Stimulated activated CD8-positive, alpha-beta memory T cell treated with anti-CD3 and anti-CD28 coated beads, Interleukin-15, amount 100 ng/mL, for 48 hours (primary cell): ENCODE measurements at places on chromosomes 16 and 17.

GRCh38 chr16:69936252-69936651, 14.9 kb upstream of the CLEC18A start:
- DNase-seq = no peak

GRCh38 chr17:2562162-2562858, 31.1 kb upstream of the PAFAH1B1 start:
- no peak for DNase-seq

- DNase-seq = no peak
Measured at GRCh38 chr16:23570992-23571632, 13.6 kb downstream of the UBFD1 start.

DNA sequence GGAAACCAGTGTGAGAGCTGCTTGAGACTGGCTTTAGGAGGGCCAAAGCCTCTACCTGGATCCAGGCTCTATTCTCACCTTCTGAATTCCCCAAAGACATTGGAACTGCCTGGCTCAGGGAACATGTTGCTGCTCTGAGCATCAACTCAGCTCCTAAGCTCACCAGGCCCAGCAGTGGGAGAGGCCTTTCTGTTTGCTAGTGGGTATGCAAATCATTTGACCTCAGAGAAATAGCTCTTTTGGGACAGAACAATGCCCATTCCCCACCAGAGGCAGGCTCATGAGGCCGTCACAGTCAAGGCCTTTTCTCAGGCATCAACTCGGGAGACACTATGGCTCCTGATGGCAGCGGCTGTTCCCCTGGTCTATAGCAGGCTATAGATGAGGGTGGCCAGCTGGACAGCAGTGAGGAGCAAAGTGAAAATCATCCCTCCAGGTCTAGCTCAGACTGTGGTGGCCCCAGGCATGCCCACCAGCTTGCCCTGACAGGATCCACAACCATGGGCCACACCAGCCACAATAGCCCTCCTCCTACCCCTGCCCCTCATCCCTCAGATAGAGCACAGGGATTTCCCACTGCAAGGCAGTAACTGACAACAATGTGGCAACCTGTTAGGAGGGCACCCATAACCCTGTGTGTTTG, 30.4 kb upstream of the GFOD2 start:
- DNase-seq = no peak

DNA sequence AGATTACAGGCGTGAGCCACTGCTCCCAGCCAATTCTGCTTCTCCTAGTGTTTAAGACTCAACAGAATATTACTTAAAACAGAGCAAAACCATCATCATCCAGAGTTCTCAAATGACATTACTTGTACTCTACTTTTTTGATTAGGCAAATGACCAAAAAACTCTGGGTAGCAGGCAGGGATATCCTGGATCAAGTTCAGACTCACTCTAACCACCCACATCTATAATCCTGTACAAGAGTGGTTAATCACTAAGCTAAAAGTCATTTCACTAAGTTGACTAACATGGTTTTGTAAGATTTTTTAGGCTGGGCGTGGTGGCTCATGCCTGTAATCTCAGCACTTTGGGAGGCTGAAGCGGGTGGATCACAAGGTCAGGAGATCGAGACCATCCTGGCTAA, 6.8 kb downstream of the NAE1 start:
- no peak for DNase-seq

GRCh38 chr17:47267354-47267828, 13.8 kb downstream of the ITGB3 start:
- no peak for DNase-seq

- DNase-seq = no peak
Measured at GRCh38 chr17:59124665-59125064, 18.0 kb upstream of the TRIM37 start.

- no peak for DNase-seq
Measured at GRCh38 chr16:2769100-2769529, 8.0 kb downstream of the ELOB start.

- DNase-seq = peak; percentile 87
Measured at GRCh38 chr16:67841816-67842508, at the start of gene THAP11. Gene THAP11, plus strand, starts transcription at chr16:67842320. Its CDS starts 235 bp downstream, at chr16:67842555.

DNA sequence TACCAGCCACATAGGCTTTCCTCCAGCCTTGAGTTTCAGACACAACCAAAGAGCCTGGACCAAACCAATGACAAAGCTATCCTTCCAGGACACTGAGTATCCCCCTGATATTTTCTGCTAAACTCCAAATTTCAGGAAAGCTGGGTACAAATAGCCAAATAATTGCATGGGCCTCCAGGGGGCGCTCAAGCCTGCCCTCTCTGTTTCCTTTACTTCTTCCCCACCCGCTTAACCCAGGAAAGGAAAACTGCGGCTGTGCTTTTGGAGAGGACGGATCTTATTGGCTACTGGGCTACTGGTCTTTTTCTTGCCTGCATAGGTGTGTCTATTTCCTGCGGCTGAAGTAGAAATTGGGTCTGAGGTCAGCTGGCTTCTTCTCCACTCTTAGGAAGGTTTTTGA, 30.1 kb downstream of the GNGT2 start:
- DNase-seq = peak; percentile 24

DNA sequence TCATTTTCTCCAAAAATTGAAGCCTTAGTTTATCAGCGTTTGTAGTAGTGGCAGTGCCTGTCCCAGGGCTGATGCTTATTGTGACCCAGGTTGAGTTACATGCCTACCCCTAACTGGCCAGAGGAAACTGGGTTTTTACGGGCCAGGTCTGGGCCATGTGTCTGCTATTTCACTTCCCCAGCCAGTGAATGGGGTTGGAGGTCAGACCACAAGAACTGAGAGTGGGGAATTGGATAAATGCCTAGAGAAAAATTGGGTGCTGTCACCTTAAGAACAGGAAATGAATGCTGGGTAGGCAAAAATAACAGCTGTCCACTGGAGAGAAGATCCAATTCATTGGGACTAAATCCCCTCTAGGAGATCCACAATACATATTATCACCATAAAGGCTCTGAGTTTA, 5.2 kb downstream of the ADPRM start:
- no peak for DNase-seq

GRCh38 chr17:50691550-50692447, 15.9 kb downstream of the ANKRD40 start:
- DNase-seq = no peak

- DNase-seq = no peak
Measured at GRCh38 chr16:645852-646678, 3.1 kb upstream of the WDR90 start.

- no peak for DNase-seq
Measured at GRCh38 chr17:34414339-34414738, 51.3 kb upstream of the CCL1 start.

- no peak for DNase-seq
Measured at GRCh38 chr16:27052007-27052406, 14.7 kb upstream of the C16orf82 start.

- DNase-seq = no peak
Measured at GRCh38 chr16:70418274-70418992, 20.5 kb downstream of the ST3GAL2 start.

DNA sequence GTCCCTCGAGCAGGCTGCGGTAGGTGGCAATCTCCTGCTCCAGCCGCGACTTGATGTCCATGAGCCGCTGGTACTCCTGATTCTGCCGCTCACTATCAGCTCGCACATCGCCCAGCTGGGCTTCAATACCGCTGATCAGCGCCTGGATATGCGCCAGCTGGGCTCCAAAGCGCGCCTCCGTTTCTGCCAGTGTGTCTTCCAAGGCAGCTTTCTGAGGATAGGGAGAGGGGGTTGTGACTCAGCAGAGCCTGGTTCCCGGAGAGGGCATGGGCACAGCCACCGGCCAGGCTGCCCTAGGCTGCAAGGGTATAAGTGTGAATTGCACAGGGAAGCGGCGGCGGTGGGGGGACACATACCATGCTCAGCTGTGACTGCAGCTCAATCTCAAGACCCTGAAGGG, 4.3 kb downstream of the KRT19 start:
- no peak for DNase-seq

DNA sequence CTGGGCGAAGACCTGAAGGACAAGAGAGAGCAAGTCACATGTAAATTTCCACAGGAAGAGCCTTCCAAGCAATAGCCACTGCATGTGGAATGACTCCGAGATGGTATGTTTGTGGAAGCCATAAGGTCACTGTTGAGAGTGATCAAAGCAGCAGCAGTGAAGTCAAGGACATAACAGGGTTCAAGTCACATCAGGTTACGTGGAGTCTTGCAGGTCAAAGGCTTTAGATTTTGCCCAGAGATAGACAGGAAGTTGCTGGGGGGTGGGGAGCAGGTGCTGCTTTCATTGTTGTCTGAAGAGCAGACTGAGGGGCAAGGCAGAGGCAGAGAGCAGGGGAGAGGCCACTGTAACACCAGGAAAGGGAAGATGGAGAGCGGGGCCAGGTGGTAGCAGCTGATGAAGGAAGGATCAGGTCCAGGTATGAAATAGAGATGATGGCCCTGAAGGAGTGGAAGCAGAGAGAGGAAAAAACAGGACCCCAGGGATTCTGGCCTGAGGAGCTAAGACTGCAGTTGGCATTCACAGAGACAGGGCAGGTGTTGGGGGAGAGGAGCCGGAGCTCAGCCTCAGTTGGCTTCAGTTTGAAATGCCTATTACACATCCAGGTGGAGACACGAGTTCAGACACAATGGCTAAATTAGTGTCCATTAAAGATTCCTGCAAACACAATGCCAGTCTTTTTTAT, 129.3 kb upstream of the AXIN2 start:
- no peak for DNase-seq

DNA sequence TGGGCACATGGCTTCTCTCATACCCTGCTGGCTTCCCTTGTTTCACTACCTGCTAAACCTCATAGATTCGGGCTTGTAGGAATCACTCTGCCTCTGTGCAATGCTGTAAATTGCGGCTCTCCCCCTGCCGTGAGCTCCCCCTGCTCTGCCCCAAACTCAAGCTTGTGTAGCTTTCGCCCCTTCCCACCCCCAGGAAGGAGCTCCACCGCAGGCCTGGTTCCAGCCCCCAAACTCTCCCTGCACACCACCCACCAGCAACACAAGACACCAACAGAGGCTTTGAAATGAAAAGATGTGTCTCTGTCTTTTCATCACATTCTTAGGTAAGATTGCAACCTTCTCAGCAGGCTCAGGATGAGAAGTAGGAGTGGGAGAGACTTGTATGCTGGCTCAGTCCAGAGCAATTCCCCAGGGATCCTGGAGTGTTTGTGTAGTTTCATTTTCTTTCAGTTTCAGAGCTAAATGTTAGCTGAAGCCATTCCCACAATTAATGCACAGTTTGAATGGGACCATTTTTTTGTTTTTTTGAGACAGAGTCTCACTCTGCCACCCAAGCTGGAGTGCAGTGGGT, 14.2 kb downstream of the CX3CL1 start:
- DNase-seq = no peak
